ENCODE measurements at places on chromosomes 16 and 17.

DNA sequence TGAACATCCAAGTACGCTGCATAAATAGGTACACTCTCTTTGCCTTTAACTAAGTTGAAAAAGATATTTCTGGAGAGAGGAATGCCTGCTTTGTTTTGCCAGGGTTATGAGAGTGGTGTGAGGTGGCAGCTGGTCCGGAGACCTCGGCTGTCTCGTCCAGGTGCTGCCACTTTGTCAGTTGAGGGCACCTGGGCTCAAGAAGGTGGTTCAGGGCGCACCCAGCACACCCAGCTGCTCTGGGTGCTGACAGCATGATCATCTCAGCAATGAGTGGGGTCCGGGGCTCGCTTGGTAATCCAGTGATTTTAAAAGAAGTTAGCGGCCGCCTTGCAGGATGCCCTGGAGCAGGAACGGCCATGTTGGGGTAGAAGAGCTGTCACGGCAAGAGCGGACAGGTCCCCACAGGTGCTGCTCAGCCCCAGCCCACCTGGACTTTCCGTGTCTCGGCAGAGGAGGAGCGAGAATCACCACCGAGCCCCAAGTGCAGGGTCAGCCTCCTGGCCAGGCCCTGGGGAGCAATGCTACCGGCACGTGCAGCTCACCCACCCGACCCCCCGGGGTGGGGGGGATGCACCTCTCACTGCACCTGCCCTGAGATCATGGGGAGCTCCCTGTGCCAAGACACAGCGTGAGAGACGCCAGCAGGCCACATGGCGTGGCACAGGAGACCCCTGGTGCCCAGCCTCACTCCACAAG is 67.4 kb upstream of the CHMP6 start:
- no peak for DNase-seq

- peak; percentile 33 for DNase-seq
These were observed 22.3 kb downstream of the SEZ6 start for GRCh38 chr17:28983286-28984230.

GRCh38 chr16:309476-309875 is 26.5 kb downstream of the PDIA2 start:
- no peak for DNase-seq

DNA sequence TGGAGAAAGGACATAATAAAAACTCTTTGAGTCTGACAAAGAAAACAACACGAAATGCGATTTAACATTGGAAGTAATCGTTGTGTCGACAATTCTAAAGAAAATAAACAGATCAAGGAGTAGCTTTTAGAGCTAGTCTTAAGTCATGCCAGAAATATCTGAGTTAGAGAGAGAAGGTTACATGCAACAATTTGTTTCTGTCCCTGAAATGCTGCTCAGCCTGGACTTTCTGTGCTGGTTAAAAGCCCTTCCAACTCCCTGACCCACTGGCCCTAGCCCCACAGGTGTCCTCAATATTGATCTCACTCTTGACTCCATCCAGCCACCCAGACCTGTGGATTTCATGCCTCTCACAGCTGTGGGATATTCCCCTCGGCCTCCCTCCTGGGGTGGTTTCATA is 33.2 kb upstream of the TEX2 start:
- DNase-seq: no peak

DNA sequence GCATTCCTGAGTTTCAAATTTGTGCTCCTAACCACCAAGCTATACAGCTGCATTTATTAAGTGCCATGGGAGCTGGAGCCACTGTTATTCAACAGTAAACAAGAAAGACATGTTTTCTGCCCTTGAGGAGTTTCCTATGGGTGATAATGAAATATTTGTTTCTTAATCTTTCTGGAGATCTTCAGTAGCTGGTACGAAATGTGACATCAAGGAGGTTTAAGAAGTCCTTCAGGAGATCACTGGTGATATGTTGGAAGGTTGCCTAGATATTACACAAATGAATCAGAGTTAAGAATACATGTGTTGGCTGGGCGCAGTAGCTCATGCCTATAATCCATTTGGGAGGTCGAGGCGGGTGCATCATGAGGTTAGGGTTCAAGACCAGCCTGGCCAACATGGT is 14.9 kb downstream of the RHOT1 start:
- no peak for DNase-seq

DNA sequence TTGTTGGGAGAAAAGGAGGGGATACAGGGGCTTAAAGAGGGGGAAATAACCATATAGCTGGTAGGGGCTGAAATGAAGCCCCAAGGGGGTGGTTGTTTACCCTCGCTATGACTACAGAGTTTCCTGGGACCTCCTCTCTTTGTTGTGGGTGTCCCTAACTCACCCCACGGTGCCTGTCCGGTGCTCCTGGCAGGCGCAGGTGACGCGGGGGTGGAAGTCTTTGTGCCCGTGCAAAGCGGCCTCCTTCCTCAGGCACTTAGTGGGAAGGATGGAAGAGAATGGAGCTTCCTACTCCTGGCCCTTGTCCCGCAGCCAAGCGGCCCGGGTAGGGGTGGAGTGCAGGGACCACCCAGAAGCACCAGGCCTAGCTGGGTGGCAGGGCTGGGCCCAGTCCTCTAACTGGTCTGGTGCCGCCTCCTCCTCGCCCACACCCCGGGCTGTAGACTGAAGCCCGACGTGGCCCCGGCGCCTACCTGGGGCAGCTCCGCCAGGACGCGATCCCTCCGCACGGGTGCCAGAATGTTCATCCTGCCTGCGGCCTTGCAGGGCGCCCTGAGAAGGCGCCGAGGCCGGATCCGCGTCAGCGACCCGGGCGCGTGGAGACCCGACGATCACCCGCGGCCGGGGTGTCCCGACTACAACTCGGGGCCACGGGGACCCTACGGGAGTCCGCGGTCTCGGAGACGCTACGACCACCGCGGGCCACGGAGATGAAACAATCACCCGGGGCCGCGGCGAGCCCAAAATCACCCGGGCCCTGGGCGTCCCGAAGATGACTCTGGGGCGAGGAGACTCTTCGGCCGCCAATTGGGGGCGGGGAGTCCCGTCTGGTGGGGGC is 709 bp downstream of the RAB34 start:
- DNase-seq: no peak

- DNase-seq: no peak
These were observed 35.1 kb downstream of the CDH1 start for GRCh38 chr16:68772030-68772681.
